ENCODE measurements at places on chromosomes 11 and 22.

DNA sequence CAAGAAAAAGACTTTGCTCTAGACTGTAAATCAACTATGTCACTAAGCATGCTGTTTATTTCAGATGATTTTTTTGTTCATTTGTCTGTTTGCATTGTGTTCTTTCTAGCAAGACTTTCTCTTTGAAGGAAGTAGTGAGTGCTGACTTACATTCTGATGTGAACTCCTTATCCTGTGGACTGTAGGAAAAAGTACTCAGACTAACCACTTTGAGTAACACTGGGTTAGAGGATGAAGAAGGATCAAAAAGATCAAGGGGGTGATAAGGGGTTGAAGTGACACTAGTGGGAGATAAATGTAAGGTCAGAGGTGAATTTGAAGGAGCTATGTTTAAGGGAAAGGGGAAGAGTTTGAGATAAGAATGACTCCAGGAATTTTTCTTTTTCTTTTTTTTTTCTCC, 369.4 kb downstream of the NELL1 start:
- DNase-seq, result no peak

GRCh38 chr11:3994030-3994640, 100.5 kb upstream of the RRM1 start:
- peak; percentile 20 for DNase-seq

DNA sequence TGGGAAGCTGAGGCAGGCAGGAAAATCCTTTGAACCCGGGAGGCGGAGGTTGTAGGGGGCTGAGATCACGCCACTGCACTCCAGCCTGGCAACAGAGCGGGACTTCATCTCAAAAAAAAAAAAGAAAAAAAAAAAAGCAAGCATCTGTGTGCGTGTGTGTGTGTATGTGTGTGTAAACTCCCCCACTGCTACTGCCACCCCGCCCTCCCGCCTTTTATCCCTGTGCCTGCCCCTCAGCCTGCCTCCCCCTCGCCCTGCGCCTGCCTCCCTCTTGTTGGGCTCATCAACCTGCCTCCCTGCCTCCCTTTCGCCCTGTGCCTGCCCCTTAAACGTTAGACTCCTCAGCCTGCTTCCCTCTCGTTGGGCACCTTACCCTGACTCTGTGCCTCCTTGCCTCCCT, 18.0 kb downstream of the TMEM258 start:
- no peak for DNase-seq

DNA sequence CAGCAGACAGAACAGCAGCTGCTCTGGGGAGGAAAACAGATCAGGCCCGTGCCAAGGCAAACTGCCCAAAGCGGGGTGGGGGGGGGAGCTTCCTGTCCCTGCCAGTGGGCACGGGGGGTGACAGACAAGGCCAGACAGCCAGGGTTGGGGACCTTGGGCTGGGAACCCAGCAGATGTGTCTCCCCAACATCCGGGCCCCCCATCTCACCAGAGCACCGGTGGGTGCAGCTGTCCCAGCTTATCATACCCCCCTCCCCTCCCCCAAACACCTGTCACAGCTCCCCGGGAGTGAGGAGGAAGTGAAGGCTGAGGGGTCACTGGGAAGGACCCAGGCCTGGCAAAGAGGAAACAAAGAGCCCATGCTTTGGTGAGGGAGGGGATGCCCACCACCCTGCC, 1.3 kb downstream of the PPP1R14B start:
- DNase-seq, result no peak

DNA sequence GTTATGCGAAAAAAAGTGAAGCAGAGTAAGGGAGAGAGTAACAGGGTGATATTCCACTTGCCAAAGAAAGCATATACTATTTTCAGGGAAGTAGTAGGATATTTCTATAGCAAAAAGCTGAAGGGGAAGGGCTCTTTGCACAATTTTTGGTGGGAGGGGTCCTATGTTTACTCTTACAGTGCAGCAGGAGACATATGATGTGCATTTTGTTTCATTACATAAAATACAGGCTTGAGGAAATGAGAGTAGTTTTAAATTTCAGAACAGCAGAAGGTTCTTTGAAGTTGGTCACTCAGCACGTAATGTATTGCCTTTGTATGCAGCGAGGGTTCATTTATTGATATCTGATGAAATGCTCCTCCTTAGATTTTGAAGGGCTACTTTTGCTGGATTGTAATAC, 3.1 kb upstream of the PIK3IP1 start:
- DNase-seq, result no peak

DNA sequence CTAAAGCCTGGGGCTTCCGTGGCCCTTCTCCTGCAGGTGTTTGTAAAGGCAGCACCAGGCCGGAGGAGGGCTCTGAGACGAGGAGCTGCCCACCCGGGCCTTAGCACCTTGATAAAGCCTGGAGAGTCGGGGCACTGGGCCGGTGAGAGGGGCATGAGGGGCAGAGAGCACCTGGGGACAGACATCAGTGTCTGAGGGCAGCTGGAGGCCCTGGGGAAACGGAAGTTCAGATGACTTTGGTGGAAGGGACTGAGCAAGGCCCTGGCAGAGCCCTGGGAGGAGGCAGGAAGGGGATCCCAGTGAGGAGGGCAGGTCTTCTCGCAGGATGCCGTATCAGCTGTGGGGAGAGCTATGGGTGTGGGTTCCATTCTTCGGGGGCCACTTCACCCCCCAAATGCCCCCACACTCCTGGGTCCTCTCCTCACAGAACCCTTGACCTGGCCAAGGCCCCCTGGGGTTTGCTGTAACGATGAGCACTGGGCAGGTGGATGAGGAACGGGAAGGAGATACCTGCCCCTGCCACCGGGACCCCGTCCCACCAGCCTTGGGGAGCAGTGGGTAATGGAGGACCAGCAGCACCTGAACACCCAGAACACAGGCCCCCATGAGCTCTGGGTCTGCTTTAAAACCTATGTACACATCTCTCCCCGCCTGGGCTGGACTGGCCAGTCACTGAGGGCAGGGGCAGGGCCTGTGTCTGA, 7.4 kb downstream of the C1QTNF6 start:
- DNase-seq, result no peak
